G401 (cell line): ENCODE measurements at places on chromosomes 16 and 17. TPM values are rescaled to one million over a fixed set of nuclear protein-coding genes. Genes with fewer than 3 reads are reported as not detected.

- no peak for DNase-seq
Measured at GRCh38 chr17:60554377-60554788, 28.3 kb upstream of the APPBP2 start.

DNA sequence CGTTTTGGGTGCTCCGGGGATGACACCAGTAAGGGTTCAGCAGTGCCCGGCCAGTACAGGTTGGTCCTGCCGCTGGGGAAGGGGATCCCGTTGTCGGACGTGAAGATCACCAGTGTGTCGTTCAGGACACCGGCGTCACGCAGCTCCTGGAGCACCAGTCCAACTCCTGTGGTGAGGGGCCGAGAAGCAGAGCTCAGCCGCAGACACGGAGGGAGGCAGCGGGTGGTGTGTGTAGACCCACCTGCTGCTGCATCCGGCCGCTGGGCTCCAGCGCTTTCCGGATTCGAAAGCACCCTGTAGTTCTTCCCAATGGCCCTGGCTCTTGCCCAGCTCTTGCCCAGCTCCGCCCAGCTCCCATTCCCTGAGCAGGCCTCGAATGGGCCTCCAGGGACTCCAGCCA is 8.0 kb downstream of the SGSH start:
- no peak for DNase-seq

- no peak for DNase-seq
Measured at GRCh38 chr17:11276486-11276885, 35.5 kb downstream of the SHISA6 start.

- DNase-seq = peak; percentile 90
Measured at GRCh38 chr17:64223931-64224629, 39.0 kb downstream of the TEX2 start.

NPIPA5 gene
- 4.9 and 7.2 TPM in 2 replicates for total RNA-seq

PRSS36 gene
- 0.06 TPM in 1 of 2 replicates, not detected in the other for total RNA-seq

DNA sequence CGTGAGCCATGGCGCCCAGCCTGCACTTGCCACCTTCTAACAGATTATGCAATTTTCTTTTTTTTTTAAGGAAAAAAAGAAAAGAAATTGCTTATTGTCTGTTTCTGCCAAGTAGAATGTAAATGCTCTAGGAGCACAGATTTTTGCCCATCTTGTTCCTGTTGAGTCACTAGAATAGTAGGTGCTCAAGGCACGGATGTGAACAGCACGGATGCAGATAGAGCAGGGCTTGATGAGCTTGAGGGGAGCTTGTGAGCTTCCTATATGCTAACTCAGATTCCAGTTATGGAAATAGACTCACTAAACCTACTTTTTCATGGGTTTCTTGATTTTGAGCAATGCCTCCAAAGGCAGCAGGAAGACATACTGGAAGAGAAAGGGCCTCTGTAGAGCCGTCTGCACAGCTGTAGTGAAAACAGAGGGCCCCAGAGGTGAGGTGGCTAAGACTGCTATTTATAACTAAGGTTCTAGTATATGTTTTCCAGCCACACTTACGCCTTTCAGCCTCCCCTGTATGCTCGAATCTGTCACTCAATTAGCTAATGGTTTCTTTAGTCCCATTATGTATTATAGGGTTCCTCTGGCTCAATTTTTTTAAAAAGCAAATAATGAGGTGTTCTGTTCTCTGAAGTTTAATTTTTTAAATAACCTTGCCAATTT is 72.8 kb downstream of the WWP2 start:
- no peak for DNase-seq

GRCh38 chr16:342455-343213 is 9.9 kb downstream of the AXIN1 start:
- no peak for DNase-seq
